GM12878 (cell line): ENCODE measurements at places on chromosomes 4 and X.
A peak's percentile ranks its signal among the peaks of the same experiment; 100 is the strongest.

DNA sequence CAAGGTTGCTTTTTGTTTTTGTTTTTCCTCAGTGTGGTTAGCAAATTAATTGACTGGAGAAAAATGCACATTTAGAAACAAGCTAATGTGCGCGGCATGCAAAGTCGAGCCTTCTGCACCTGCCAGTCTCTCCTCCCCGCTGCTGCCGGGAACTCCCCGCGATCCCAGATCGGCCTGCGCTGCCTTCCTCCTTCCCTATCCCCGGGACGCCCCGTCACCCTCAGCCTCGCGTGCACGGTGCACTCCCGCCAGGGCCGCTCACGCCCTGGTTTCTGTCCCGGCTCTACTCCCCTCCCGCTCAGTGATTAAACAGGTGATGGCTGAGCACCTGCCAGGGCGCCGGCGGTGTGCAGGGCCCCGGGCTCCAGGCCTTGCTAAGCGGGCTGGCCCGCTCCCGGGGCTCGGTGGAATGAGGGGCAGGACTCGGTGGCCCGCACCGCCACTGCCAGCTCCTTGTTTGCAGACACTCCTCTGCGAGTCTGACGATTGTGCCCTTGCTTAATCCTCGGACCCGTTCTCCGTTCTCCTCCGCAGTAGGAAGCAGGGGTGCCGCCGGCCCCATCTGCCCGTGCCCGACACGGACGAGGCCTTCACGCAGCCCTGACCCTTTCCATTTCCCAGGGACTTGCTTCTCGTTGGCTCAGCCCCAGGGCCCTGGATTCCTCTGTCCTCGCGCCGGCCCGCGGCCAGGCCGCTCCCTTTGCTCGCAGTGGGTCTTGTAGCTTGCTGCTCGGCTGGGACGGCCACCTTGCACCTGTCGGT lies 143.4 kb downstream of the TRIML1 start:
- DNase-seq = no peak

GRCh38 chrX:80876877-80877276 lies 67.2 kb upstream of the BRWD3 start:
- DNase-seq = peak; percentile 1

DNA sequence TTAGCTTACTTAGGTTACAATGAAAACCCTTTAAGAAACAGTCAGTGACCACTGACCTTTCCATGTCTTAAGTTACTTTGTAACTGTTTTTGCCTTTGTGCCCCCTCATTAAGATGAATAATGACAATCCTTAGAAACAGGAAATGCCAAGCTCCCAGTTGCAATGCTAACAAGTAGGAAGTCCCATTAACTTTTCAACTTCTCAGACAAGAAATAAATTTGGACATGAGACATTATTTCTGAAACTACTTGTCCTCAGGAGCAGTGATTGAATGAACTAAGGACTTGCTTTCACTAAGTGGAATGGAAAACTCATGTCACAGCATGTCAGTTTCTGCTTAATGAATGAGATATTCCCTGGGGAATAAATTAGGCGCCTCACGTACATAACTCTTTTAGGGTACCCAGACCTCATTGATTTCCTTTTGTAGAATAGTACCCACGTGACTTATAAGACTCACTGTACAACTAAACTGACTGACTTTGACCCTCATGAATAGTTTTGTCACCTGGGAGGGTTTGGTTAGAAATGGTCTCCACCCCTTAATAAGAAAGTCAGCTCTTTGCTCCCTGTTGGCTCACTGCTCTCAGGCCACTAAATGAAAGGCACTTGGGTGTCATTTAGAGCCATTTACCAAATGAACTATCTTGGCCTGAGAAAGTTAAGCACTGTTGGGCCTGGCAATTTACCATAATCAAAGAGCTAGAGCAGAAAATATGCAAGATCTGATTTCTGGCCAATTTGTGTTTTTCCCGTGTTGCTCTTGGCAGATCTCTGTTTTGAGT lies 383.9 kb downstream of the RPA4 start:
- DNase-seq = no peak

DNA sequence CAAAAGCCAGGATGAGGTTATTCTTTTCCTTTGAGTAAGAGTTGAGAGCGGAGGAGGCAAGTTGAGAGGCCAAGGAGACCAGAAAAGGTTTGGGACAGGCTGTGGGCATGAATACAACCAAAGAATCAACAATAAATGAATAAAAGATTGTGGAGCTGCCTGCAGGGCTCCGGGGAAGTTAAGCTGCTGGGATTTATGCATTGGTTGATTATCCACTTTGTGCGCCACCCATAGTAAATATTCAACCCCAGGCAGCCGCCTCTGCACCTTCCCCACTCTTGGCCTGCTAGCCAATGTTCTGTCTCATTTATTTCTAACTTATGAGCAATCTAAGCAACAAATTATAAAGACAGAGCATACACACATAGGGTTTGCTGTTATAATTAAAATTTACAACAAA lies 28.2 kb upstream of the IGSF1 start:
- no peak for DNase-seq

GRCh38 chr4:165872461-165873297 lies at the start of gene TLL1:
Gene TLL1 (plus strand): TSS chr4:165873237. CDS start chr4:165873905, 668 bp downstream.
- no peak for DNase-seq

GRCh38 chr4:6619466-6620255 lies 20.8 kb upstream of the MRFAP1 start:
- DNase-seq = no peak

GRCh38 chr4:145709336-145709735 lies 29.4 kb downstream of the C4orf51 start:
- DNase-seq = no peak

- no peak for DNase-seq
Measured at GRCh38 chr4:100742045-100742444, 224.2 kb upstream of the EMCN start.

- no peak for DNase-seq
Measured at GRCh38 chrX:1449823-1450149, 2.9 kb downstream of the ASMTL start.

DNA sequence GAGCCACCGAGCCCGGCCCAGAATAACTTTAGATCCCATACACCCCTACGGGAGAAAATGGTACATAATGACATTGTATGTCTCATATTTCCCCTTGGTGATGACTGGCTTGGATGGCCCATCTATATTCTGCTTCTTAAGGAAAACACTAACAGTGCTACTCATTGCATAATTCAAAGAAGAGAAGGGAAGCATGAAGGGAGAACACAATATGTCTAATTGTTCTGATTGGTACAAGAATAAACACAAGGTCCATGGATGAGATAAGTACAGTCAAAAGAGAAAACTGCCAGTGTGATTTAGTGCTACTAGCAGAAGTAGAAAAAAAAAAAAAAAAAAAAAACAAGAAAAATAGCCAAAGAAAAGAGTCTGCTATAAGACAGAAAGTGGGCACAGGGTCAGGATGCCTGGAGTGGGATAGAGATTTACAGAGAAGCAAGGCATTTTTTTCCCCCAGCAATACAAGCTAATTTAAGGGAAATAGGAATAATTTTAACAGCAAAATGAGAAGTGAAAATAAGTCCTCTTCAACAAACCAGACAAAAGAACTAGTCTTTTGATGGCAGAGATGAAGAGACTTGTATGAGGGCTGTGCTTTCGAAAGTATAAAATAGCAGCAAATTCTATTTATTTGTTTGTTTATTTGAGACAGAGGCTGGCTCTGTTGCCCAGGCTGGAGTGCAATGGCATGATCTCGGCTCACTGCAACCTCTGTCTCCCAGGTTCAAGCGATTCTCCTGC lies 96.5 kb upstream of the MAP3K15 start:
- no peak for DNase-seq

GRCh38 chr4:110247591-110247990 lies 49.2 kb upstream of the ELOVL6 start:
- no peak for DNase-seq
